Non-pigmented ciliary epithelial cell (primary cell): ENCODE measurements at places on chromosomes 6 and 20.

GRCh38 chr6:98812220-98812619 is 22.2 kb upstream of the POU3F2 start:
- DNase-seq, result no peak

DNA sequence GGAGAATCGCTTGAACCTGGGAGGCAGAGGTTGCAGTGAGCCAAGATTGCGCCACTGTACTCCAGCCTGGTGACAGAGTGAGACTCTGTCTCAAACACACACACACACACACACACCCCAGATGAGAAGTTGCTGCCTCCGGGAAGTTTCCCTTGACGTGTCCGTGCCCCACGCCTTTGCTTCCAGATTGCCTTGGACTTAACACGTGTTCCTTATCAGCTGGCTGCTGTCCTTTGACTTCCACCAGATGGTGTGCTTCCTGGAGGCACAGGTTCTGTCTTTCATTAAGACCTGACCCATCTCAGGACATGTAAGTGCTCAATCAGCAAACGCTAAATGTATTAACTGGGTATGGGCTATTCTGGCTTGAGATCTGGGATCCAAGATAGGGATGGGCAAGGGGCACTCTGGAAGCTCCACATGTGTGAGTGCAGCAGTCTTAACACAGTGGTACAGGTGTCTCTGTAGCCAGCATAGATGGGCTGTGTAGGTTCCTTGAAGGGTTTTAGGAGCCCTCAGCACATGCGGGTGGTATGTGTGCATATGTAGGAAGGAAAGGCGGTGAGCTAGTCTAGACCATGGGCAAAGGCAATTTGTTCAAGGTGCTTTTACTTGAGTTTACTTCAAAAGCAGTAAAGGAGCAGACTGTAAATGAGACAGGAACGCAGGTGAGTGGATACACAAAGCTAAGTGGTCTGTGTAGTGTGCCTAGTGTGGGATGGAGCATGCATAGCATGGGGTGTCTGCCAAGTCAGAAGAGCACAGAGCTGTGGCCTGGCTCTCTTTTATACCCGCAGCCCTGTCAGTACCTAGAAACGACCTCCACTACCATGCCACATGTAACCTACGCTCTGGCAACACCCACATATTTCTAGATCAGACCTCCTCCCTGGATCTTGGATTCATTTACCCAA is 11.6 kb downstream of the PIGT start:
- DNase-seq, result no peak

- DNase-seq, result no peak
Measured at GRCh38 chr20:15854911-15855310, 718.3 kb downstream of the KIF16B start.

- no peak for DNase-seq
Measured at GRCh38 chr20:4837760-4838159, 116.1 kb downstream of the PRND start.

DNA sequence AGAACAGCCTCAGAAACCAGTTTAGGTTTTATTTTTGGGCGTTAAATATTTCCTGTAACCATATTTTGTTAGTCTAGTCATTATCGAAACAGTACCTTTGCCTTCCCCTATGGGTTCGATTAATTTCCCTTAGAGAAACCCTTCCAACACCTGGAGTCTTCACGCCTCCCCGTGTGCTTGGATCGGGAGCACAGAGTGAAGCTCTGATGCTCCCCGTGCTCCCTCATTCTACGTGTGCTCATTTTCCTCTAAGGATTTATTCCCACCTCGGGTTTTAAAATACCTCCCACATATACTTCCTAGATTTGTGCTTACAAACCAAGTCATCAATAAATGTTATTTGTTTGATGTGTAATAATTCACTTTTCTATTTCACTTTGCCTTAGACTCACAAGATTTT is 142.4 kb downstream of the TTLL2 start:
- DNase-seq, result no peak
